LNCaP clone FGC (cell line): ENCODE measurements at places on chromosomes 12 and 14.

DNA sequence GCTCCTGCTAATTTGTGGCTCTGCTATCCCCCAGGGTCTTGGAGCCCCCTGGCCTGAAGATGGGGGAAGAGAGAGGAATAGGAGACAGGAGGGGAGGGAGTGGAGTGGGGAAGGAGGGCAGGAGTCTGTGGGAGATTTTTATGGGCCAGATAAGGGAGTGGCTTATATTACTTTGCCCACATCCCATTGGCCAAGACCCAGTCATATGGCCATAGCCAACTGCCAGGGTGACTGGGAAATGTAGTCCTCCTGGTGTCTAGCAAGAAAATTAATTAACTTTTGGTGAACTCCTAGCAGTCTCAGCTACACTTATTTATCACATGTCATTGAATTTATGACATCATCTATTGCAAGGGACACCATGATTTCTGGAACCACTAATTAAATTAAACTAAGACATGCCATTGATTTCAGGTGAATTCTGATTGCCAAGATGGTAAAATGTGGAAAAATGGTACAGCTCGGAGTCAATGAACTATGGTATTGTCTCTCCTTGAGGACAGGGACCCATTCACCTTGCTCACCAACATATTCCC, 50.3 kb downstream of the ESRRB start:
- DNase-seq = no peak

- peak; percentile 37 for DNase-seq
Observed at GRCh38 chr12:132343294-132344004, 14.1 kb upstream of the GALNT9 start.

DNA sequence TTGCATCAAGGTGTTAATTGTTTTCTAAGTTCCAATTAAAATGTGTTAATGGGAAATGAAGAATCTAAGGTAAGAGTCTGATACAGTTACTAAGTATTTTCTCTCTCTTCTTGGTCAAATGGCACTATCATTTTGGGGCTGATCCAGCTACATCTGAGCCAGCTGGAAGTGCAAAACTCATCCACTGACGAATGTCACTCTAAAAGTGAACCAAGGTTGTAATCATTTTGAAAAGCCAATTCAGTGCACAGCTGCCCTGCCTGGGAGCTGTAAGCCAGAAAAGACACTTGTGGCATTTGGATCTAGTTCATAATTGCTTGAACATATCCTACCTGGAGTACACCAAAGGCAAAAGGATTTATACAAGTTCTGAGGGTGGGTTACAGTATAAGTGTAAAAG, 1011.3 kb downstream of the AACS start:
- DNase-seq = no peak

DNA sequence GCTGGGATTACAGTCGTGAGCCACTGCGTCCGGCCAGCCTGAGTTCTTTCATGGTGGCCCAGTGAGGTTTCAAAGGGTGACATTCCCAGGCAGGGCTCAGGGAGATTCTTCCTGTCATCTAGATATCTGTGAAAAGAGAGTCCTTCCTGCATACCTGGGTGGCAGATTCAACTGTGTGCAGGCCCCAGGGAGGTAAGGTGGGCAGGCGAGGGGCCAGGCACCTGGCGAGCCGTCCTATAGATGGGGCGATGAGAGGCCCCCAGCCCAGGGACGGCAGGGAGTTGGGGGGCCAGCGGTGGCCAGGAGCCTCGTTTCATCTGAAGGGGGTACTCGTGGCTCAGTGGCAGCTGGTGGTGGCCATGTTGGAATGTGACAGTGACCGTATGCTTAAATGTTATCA, 7.1 kb upstream of the EP400 start:
- no peak for DNase-seq

DNA sequence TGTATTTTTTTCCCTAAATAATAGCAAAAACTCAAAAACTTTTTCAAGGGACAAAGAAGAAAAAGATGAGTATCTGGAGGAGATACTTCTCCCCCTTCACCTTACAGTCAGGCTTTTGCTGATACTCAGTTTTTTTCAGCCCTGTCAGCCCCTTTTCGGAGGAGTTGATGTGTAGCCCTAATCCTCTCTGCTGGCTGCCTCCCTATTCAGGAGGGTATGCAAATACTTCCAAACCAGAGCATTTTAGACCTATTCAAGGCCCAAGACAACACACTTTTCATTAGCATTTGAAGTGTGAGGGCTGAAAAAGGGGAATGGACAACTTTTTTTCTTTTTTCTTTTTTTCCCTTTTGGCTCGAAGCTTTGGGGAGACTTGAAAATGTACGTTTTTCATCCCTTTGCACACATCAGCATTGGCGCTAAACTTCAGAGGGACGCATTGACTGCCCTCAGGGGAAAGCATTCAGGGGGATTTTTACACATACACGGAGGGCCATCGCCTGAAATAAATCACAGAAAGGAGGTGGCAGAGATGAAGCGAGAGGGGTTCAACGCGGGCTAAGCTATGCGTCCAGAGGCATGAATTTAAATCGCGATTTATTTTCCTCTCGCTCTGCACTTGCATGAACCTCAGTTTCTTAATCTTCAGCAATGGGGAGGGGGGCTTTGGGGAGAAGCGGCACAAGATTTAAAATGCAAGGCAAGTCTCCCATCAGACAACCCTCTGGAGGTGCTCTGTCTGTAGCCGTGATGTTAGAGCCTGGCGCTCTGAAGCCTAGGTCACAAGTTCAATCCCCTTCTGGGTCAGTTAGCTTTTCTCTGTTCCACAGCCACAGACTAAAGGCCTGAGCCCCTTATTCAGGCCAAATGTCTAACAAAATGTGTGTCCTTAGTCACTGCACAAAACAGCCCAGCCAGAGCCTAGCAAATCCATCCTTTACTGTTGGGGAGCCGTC, 86.3 kb downstream of the ASCL1 start:
- DNase-seq = no peak

GRCh38 chr12:77087427-77087826, 22.1 kb upstream of the E2F7 start:
- no peak for DNase-seq

- no peak for DNase-seq
Observed at GRCh38 chr12:92596383-92596782, 106.4 kb upstream of the PLEKHG7 start.

- DNase-seq = no peak
Observed at GRCh38 chr12:91143206-91143605, 31.9 kb upstream of the LUM start.

- DNase-seq = peak; percentile 89
Observed at GRCh38 chr12:124804011-124804621, 59.5 kb downstream of the SCARB1 start.

GRCh38 chr14:71855399-71856036, 76.7 kb upstream of the RGS6 start:
- peak; percentile 67 for DNase-seq
